ENCODE measurements at places on chromosomes 1 and 21. TPM values are rescaled to one million over a fixed set of nuclear protein-coding genes. Genes with fewer than 3 reads are reported as not detected.

DNA sequence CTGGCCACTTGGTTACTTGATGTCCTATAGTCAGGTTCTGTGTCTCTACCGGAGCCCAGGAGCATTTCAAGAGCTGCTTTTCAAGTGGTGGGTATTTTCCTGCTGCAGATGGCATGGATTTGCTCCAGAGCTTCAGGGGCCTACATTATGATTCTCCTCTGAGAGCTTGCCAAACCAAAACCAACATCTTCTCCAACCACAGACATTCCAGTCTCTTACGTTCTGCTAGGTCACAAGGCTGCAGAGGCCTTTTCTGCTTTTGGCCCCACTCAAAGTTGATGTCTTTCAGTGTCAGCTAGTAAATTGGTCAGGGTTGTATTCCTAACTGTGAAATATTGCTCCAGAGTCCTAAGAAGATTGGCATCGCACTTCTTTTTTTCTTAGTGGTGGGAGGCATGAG, 14.7 kb upstream of the AQP10 start:
- no peak for DNase-seq

GRCh38 chr1:160753594-160753993, 14.5 kb downstream of the SLAMF7 start:
- DNase-seq: no peak

DNA sequence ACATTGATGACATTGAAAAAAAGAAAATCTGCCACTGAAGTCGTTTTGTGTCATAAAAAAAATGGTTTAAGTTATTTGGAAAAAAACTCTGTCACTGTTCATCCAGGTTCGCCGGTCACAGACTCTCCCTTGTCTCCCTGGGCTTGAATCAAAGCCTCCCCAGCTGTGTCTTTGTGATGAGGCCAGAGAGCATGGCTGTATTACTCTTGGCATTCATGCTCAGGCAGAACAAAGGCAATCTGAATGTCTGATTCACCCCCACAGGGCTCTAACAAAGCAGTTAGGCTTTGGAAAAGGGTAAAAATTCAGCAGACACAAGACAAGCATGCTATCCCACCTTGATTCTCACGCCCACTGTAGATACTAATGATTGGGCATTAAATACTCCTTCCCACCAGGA, 304.3 kb upstream of the PLD5 start:
- no peak for DNase-seq

DNA sequence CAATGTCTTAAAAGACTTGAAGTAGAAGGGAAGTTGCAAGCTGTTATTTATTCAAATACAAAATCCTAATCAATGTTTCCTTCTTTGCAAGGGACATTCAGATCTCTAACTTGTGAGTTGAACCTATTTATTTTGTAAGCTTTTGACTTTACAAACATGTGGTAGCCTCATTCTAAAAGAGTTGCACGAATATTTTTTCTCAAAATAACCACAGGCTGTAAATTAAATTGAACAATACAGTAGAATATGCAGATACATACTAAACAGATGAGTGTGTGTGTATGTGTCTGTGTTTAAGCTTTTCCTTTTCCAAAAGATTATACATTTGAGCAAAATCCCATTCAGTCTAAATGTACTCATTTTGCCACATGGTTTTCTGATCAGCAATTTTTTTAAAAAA, 4.8 kb upstream of the DYNLT5 start:
- DNase-seq: no peak

- no peak for DNase-seq
These were observed 116.6 kb upstream of the SYT6 start for GRCh38 chr1:114270282-114270681.

DNA sequence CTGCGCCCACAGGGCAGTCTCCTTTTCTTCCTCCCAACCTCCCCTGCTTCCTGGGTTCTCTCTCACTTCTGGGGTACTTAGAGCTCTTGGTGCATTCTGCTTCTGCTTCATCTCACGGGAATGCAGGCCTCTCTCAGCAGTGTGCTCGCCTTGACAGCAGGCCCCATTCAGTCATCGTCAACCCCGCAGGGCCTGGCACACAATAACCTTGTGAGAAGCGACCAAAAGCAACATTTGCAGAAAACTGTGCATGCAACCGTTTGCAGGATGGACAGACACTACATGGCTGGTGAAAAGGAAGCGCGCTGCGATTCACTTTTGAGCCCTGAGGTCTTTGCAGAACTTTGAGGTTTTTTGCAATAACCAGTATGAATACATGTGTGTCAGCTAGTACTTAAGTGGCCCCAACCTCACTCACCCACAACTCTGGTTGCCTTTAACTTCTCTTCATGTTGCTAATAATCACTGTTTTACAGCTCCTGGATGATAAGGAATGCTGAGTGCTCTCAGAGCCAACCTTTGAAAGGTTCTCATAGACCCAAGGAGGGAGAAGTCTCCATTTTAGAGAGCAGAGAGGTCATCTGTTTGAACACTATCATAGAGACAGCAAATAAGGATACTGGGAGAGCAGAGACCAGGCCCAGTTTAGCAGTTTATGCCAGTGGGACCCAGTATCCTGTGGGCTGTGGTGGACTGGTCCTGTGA, 2.5 kb upstream of the CD160 start:
- DNase-seq: no peak

- DNase-seq: no peak
These were observed 49.6 kb upstream of the EDEM3 start for GRCh38 chr1:184804220-184804619.

GRCh38 chr1:200053646-200054045, 26.1 kb downstream of the NR5A2 start:
- no peak for DNase-seq

DNA sequence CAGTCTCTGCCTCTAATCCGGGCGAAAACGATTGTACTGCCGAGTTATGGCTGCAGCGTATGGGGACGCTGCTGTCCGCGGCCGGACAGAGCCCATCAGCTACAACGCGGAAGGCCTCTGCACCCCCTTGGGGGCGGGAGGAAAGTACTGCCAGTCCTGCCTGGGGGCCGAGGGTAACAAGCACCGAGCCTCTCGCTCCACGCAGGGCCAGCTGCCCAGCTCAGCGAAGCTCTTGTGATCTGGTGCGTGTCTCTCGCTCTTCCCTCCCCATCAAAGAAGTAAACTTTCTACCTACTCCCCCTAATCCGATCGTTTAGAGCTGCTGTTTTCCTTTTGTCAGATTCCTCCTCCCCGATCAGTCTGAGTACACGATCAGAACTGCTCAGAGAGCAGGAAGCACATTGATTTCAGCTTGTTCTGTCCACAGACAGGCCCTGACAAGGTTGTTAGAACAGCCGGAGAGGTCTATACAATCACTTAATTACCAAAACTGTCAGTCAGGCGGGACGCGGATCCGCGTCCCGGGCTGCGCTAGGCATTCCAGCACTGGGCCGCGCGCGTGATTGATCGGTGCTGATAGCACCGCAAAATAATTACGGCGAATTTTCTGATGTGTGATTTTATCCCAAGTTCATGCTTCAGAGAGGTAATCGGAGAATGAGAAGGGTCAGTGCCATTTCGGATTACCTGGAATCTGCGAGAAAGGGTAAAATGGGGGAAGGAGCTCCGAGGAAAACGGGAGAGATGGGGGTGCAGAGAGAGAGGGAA, 8.7 kb upstream of the BARHL2 start:
- DNase-seq: no peak

GRCh38 chr21:42378418-42378817, 12.1 kb upstream of the TFF1 start:
- DNase-seq: no peak

DNA sequence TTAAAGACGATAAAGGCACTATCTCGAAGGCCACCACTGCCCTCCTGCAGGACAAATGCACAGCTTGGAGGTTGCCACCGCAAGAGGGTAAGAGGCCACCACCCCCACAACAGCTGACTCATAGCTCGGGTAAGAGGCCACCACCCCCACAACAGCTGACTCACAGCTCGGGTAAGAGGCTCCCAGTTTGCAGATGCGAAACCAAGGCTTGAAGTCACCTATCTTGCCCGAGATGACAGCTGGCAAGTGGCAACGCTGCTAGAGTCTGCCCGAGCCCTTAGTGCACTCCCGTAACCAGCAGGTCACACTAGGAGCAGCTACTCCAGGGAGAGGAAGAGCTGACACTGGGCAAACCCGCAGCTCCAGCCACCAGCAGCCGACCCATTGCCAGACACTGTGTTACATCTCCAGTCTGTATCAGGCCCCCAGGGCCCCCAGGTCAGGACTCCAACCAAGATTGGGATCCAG, 17.1 kb upstream of the SPSB1 start:
- peak; percentile 58 for DNase-seq

GRCh38 chr21:45865106-45865835, 116.3 kb upstream of the COL6A1 start:
- no peak for DNase-seq

DNA sequence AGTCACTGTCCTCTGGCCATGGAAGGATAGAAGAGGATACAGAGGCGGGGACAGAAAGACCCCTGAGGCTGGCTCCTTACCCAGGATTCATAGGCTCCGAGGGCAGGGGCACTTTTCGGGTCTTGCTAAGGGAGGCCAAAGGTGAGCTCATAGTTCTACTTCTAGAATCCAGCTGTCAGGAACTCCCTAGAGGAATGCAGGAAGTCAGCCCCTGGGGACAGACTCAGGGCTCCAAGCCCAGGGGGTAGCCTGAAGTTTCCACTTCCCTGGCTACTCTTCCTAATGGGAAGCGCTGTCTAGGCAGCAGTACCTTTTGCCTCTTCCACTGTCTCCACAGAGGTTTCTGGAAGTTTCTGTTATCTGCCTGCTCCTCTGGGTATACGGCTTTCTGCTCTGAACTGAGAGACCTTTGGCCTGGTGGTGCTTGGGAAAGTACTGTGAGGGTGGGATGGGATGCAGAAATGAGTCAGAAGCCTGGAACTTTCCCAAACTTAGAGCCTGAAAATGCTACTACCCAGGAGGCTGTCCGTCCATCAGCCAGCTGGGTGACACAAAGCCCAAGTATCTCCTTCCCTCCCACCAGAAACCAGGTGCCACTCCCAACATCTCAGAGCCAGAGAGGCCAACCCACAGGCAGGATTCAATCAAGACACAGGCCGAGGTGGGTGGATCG, 3.6 kb downstream of the UBXN11 start:
- no peak for DNase-seq

DNA sequence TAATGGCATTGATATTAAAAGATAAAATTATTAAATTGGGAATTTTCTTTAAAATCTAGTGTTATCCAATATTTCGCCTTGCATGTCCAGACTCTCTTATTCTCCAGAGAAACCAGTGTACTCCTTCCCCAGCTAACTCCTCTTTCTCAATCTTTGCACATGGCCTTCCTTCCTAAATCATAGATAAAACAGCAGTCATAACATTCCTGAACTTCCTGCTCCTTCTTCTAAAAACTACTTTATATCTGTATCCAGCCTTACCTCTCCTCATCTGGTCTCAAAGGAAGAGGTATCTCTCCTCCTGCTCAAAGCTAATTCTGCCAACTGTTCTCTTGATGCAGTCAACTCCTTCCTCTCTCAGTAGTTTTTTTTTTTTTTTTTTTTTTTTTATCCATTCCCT, 39.5 kb upstream of the NEK7 start:
- no peak for DNase-seq

DNA sequence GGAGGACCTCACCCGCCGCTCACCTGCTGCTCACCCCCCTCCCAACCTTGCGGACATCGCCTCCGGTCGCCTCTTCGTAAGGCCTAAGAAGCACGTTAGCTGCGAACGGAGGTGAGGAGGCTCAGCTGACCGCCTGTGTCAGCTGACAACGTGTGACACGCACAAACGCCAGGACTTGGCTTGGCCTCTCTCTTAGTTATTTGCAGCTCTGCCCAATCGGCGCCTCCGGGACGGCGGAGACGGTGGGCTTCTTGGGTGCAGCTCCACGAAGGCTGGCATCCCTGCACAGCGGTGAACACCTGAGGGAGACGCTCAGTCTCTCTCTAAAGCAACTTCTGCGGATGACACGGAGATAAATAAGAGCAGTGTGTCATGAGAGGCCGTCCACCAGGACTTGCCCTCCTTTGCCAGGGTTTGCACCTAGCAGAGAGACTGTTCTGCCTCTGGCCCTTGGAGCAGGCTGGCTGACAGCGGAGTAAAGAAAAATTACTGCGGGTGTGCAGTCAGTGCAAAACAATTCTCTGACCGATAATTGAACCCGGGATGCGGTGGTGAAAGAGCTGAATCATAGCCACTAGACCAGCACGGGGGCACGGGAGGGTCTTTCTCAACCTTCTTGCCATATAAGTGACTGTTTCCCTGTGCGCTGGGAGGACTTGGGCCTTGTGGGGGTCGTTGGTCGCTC, 318.9 kb downstream of the FAM72C start:
- DNase-seq: no peak

DNA sequence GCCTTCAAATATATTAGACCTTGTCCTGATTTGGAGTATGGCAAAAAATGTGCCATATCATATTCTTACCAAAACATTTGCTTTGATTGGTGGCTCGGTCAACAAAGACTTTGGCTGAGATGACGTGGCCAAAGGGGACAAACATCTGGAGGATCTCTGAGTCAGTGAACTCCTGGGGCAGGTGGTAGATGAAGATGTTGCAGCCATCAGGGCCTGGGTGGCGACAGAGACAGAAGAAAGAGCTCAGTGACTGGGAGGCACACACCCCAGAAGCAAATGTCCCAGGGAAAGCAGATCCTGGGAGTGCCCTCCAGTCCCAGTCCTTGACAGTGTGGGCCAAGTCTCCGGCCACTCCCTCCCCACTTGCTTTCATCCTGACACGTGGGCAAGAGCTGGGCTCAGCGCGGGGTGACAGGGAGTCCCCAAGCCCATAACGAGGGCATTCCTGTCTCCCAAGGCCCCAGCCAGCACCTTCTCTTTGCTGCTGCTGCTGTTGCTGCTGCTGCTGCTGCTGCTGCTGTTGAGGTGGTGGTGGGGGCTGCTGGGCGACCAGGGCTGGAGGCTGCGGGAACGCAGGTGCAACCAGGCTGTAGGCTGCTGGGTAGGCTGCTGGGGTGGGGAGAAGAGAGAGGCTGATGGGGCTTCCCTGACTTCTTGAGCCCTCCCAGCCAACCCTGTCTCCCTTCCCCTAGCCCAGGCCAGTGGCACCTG, 10.7 kb downstream of the CELF3 start:
- no peak for DNase-seq

DNA sequence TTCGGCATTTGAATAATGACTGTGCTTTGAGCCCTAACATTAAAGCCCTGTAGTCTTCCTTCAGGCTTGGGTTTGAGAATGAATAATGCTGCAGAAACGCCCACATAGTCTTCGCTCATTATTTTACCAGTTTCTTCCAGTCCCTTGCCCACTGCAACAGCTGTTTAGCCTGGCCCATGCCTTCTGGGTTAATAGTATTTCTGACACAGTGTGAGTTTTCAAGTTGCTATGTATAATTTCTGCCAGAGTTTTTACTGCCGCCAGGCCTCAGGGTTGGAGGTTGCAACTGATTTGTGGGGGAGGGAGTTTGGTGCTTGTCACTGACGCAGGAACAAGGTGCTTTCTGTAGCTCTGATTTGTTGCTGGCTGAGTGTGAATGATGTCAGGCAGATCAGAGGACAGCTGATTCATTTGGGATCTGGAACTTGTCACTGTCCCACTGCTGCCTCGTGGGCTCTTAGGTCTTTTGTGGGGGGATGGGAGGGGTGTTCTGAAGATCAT, 109.8 kb downstream of the MAST2 start:
- DNase-seq: no peak

- peak; percentile 31 for DNase-seq
These were observed 119.2 kb upstream of the IPO9 start for GRCh38 chr1:201709564-201710295.

ASCL5 gene
- not detected for total RNA-seq

UFC1 gene
- 91.5 TPM for total RNA-seq

LCA5L gene
- total RNA-seq: 0.32 TPM

LCE1D gene
- not detected for total RNA-seq

SMCP gene
- not detected for total RNA-seq

HMGCS2 gene
- not detected for total RNA-seq

SLC9A1 gene
- total RNA-seq: 27.2 TPM

CDK11B gene
- total RNA-seq: 32.1 TPM

CENPL gene
- total RNA-seq: 26.2 TPM

Data from activated T-helper 2 cell treated with anti-CD3 and anti-CD28 coated beads, Interferon-gamma antibody, Interleukin-2, Interleukin-4, amounts not matched to agents 10 μg/mL and 5 μg/mL and 100 μg/mL, durations not matched to agents 14 hours and 24 hours and 36 hours (primary cell).